ENCODE measurements at places on chromosomes 2 and 18.

- no peak for DNase-seq
Observed at GRCh38 chr2:54858021-54858681, 134.7 kb downstream of the EML6 start.

DNA sequence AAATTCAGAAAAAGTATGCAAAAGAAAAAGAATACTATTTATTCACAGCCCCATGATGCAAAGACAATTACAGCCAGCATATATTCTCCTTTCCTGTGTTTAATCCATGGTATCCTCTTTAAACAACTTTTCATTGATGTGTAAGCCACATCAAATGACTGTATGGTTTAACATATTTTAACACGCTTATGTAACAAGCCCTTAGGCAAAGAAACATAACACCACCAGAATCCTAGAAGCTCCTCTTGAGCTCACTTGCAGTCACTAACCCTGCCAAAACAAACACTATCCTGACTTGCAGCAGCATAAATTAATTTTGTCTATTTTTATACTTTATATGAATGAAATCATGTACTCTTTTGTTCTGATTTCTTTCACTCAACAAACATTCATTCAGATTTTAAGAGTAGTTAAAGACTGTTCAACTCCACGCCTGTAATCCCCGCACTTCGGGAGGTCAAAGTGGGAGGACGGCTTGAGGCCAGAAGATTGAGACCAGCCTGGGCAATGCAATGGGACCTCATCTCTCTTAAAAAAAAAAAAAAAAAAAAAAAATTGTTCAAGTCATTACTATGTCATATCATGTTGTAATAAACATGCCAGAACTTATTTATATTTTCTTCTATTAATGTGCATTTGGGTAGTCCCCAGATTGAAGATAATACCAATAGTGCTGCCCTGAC is 226.3 kb downstream of the NBAS start:
- DNase-seq: no peak

DNA sequence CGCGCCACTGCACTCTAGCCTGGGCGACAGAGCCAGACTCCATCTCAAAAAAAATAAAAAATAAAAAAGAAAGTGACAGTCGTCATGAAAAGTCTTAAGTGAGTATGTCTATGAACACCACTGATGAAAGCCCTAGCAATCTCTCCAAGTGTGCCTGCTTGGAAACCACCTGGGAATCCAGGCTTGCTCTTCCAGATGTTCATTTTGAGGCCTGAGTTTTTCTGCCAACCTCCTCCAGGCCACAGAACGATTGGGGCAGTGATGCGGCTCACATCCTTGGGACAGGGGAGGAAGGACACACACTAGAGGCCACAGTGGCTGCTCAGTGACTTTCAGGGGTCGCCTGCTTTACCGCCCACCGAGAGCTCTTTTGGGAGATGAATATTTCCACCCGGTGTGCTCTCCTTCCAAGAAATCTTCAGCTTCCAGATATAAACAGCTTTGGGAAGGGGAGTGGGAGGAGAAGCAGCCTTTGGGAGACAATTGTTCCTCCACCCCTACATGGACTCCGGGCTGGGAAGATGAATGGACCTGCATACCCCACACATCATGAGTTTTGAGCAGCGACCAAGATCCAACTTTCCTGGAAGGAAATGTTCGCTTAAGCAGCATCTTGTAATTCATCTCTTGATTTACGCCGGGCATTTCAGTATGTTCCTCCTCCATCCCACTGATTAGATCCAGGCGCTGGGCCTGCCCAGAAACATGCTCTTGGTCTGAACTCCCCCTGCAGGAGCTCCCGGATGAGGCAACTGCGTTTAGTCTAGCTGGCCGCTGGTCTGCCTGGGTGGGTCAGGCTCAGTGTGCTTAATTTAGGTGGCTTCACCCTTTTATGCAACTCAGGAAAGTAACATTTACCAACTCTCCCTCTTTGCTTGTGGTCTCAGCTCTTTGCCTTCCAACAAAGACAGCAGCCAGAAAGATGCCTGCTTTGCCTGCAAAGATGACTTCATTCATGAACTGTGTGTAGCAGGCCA is 6.2 kb upstream of the ARMC9 start:
- peak; percentile 74 for DNase-seq

DNA sequence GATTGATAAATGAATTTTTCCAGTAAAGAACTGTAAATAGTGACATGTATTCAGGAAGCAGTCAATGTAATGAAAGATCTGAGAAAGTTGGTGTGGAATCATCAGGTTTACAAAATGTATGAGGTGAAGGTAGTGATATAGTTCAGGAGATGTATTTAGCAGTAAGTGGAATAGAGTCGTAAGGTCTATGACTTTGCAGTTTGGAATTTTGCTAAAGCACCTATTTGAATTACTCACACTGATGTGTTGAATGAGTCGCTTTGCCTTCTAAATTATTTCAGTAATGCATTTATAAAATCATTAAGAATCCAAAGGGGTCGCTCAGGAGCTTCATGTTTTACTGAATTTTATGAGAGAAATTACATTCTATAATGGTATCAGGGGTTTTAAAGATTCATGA is 713.7 kb downstream of the DSC3 start:
- no peak for DNase-seq

GRCh38 chr2:192124571-192124970 is 70.2 kb downstream of the TMEFF2 start:
- DNase-seq: no peak

- DNase-seq: peak; percentile 23
Observed at GRCh38 chr2:42492691-42493467, 903 bp downstream of the KCNG3 start.

DNA sequence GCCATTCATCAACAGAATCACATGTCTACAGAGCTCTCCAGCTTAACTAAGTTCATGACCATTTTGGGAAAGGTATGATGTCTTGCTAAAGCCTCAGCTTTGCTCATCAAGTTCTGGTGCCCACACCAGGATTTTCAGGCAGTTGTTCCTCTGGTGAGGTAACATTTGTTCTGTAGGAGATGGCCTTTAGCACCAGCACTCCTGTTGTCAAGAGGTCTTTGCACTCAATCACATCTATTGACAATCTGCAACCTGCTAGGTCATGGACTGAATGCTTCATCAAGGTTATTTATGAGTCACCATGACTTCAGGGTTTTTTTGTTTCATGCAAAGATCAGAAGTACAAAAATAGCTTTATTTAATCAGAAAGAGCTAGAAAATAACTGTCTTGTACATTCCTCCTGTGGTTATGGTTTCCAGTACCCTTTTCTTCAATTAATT is 36.6 kb upstream of the VIT start:
- no peak for DNase-seq

GRCh38 chr18:59646963-59647307 is 50.3 kb downstream of the CCBE1 start:
- no peak for DNase-seq

- DNase-seq: no peak
Observed at GRCh38 chr2:187372213-187372612, 75.8 kb downstream of the CALCRL start.

DNA sequence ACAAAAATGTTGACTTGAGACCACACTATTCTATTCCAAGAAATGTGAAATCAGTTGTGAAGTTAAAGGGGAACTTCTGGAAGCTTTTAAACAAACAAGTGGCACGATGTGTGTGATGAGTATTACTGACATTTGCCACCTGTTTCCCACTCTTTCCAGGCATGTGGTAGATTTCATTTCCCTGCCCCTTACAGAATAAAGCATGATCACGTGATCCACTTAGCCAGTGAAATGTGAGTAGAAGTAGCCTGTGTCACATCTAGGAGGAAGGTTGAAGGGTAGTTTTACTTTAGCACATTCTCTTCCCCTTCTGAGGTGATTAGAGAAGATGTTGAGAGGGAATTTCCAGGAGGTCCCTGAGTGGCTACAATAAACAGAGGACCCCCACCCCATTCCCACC is 3.8 kb downstream of the COL4A4 start:
- no peak for DNase-seq

DNA sequence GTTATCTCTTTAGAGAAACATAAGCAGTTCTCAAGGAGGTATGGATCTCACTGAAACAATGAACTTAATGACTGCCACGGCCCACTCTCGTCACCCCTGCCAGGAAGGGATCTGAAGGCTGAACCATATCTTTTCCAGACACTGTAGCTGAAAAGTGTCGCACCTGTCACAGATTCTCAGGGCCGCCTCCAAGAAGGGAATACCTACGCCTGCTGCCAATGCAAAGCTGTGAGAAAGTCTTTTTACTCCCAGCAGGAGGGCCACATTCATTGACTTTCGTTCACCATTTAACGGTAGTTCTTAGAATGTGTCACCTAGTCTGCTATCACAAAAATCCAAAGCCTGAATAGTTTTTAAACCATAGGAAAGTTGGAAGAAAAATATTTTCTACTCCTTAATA is 66.7 kb upstream of the SH3BP4 start:
- DNase-seq: peak; percentile 14

DNA sequence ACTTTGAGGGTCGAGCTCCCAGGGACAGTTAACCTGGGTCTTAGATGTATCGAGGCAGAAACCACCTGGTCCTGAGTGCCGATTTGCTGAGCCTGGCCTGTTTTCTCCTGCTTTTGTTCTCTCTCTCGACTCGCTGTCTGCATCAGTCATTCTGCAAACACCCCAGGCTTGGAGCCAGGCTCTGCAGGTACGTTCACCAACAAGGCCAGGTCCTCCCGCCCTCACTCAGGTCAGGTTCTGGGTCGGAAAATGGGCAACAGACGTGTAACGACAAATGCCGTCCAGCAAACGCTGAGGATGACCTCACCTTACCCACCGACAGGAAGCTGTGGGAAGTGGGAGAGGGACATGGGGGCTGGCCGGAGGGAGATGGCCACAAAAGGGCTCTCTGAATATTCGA is 57.7 kb upstream of the PXDN start:
- no peak for DNase-seq

DNA sequence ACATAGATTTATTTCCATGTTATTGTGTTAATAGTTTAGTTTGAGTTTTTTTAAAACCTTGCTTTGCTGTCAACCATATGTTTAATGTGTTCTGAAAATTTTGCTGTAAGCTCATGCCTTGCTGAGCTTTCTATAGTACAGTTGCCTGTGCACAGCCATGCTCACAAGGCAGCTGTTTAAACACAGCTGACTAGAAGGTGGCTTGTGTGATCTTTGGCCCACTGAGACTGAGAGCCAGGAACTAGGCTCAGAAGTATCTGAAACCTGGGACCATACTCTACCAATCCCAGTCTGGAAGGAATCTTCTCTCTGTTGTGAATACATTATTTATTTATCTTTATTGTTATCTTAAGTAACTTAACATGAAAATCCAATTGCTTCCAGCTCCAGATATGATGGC is 350.5 kb downstream of the KIAA1328 start:
- no peak for DNase-seq

DNA sequence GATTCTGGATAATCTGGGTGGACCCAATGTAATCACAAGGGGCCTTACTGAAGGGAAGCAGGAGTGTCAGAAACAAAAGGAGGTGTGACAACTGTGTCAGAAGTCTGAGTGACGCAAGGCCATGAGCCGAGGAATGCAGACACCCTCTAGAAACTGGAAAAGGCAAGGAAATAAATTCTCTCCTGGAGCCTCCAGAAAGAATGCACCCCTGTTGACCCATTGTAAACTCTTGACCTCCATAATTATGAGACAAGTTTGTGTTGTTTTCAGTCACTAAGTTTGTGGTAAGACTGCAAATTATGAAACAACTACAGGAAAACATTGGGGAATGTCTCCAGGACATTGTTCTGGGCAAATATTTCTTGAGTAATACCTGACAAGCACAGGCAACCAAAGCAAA is 47.3 kb upstream of the B3GNT7 start:
- no peak for DNase-seq

- DNase-seq: no peak
Observed at GRCh38 chr2:219736209-219736608, 108.8 kb downstream of the SLC4A3 start.

GRCh38 chr2:204551512-204551863 is 6.2 kb downstream of the PARD3B start:
- DNase-seq: no peak

- no peak for DNase-seq
Observed at GRCh38 chr2:74538881-74539339, 9.2 kb downstream of the HTRA2 start.

Data from mesothelial cell of epicardium (in vitro differentiated cells).